ENCODE measurements at places on chromosomes 2 and 18.

GRCh38 chr2:74436111-74436805 lies 5.5 kb downstream of the RTKN start:
- no peak for DNase-seq

DNA sequence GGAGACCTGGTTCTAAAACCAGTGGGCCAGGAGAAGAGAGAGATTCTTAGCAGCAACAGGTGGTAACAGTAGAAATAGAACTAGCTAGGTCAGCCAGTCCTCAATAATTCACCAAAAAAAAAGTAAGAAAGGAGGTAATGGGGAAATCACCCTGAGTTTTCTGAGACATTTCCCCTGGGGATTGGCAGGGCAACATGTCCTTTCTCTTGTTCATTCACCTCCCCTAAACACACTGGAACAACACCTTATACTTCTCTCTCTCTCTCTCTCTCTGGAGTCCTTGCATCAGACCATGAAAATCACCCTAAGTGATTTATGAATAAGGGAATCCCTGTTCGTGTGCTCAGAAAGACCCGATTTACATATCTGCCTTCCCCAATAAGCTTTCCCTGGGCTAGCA lies 64.8 kb downstream of the COX7A2L start:
- DNase-seq, result no peak

DNA sequence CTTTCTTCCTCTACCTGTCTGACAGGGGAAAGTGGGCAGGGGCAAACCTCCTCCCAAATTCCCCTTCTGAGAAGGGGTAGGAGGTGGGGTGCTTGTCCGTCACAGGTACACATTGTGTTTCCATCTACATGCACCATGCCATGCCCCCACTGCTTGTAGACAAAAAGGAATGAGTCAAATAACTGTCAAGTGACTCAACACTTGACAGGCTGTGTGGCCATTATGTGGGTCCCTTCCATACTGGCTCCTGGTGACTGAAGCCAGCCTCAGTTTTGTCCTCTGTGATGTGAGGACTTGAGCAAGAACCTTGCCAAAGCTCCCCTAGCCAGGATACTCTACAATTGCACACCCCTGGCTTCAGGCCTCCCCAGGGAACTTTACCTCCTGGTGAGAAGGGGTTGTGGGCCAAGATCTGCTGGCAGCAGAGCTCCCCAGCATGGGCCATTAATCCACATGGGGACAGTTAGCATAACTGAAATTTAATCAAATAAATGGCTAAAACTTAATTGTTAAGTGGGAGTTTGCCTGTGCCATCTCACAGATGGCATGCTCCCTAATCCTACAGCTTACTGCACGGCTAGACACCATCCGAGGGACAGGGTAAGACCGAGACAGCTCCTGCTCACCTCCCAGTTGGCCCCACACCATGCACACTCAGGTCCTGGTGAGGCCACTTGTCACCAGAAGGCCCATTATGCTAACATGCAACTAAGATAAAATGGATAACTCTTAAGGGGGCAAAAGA lies 140.2 kb downstream of the BCL11A start:
- DNase-seq, result no peak

- DNase-seq, result no peak
These were observed 208.7 kb upstream of the SLC35G4 start for GRCh38 chr18:11400703-11401102.

GRCh38 chr2:88735133-88735532 lies 43.7 kb downstream of the RPIA start:
- DNase-seq, result no peak

- DNase-seq, result no peak
These were observed 8.3 kb downstream of the WNT6 start for GRCh38 chr2:218867900-218868299.

- no peak for DNase-seq
These were observed 85.7 kb downstream of the PXDN start for GRCh38 chr2:1658394-1659151.

DNA sequence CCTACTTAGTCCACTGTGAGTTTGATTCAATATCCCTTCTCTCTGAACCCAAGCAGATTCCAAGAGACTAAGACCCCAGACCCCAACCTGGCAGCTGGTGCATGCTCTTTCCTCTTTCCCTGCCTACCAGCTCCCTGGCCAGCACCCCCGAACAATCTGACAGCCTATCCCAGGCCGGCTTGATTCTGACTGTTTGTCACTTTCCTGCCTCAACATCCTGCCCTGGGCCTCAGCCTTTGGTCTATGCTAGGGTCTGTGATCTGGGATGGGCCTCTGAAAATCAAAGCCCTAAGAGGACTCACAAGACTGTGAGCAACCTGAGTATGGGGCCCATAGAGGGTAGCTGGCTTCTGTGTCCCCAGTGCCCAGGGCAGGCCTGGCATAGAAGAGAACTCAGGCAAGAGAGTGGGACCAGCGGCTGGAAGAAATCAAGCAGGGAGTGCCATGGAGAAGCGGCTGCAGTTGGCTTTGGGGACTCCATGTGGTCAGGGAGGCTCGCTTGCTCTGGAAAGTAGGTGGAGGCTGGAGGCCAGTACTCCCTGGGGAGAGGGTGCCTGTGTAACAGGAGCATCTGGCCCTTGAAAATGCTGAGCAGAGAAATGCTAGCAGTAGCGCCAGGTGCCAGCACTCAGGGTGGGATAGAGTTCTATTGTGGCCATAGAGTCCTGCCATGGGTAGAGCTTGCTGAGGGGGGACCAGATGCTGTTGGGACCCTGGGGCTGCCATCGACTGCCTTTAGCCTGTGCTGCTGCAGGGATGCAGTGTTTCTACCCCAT lies 343.9 kb downstream of the DYSF start:
- DNase-seq, result no peak

DNA sequence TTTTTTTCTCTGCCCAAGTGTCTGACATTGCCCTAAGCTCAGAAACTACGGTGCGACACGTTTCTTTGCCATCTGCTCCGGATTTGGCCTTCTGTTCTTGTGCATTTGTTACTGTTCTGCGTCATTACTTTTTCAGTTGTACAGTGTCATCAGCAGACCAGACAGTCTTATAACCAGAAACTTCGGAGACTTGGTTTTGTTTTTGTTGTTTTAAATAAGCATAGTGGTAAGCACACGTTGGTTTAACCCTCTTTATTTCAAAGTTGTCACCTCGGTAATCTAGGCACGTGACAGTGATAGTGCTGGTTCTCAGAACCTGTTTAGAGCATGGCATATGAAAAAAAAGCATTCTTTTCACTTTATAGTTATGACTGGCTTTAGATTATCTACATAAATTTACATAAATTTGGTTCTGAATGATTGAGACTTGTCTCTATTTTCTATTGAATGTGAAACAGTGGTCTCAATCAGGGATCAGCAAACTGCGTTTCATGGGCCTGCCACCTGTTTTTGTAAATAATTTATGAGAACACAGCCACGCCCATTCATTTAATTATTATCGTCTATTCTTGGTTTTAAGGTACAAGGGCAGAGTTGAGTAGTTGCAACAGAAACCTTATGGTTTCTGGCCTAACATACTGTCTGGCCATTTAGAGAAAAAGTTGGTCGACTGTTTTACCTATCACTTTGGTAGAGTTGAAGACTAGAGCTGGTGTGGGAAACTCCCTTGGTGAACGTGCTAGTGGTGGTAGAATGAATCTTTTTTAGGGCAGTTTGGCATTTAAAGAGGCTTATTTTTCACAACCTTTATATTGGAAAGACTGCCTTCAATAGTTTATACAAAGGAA lies 106.5 kb downstream of the ZNF532 start:
- DNase-seq, result no peak

- no peak for DNase-seq
These were observed 1.5 kb downstream of the INO80D start for GRCh38 chr2:206084439-206084869.

DNA sequence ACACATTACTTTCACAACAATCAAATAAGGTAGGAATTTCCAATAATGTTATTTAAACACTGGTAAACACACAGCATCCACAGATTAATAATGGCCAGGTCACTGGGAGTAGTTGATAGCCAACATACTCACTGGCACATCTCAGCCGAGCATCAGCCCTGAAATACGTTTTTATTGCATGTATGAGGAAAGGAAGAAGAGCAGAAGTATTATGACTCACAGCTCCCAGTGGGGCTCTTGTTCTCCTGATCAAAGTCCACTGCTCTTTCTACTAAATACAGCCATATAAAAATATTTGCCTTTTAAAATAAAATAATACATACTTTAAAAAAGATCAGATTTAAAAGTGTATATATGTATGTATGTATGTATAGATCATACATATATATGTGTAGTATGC lies 999.6 kb downstream of the SUCLG1 start:
- no peak for DNase-seq

DNA sequence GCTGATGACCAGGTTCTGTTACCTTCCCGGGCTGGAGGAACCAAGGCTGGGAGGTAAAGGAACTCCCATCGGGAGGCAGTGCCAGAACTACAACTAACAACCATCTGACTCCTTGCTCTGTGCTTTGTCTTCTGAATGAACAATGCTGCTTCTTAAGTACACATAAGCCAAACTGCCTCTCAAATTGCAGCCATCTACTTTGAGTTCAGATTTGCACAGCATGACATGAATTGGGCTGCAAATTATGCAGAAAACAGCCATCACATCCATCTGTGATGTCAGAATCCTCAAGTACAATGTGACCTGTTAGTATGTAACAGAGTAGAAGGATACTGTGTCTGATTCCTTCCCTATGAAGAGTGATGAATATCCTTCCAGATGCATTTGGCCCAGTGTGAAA lies 290.6 kb downstream of the ZNF521 start:
- no peak for DNase-seq

- no peak for DNase-seq
These were observed 69.6 kb downstream of the PHLPP1 start for GRCh38 chr18:62784966-62785413.

DNA sequence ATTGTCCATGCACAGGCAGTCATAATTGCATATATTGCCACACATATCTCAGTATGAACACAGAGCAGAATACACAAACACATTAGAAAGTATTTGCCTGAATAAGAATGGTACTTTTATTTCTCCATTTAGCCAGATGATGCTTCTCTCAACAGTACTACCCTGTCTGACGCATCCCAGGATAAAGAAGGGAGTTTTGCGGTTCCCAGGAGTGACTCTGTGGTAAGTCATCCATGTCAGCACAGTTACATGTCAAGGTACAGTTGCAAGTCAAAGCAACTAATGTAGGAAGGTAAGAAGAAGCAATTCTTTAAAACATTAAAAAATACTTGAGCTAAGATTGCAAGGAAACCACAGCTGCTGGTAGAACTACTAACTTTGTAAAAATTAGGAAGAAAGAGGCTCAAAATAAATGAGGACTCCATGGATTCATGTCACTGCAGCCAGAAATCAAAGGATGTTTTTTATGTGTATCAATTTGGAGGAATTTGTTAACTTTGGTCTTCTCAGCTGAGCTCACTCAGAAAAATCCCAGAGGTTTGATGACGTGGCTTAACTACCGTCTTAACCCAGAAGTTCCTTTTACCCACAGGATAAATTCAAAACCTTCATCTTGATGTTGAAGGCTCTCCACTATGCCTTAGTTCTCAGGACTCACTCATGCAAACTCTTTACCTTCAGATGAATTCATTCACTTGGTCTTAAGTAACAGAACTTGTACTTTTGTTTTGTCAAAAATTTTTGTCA lies 130.3 kb downstream of the ARHGAP28 start:
- DNase-seq, result no peak

- DNase-seq, result no peak
These were observed 16.0 kb downstream of the MALL start for GRCh38 chr2:110099471-110100225.

GRCh38 chr2:36618381-36618780 lies 20.4 kb upstream of the FEZ2 start:
- DNase-seq, result no peak

DNA sequence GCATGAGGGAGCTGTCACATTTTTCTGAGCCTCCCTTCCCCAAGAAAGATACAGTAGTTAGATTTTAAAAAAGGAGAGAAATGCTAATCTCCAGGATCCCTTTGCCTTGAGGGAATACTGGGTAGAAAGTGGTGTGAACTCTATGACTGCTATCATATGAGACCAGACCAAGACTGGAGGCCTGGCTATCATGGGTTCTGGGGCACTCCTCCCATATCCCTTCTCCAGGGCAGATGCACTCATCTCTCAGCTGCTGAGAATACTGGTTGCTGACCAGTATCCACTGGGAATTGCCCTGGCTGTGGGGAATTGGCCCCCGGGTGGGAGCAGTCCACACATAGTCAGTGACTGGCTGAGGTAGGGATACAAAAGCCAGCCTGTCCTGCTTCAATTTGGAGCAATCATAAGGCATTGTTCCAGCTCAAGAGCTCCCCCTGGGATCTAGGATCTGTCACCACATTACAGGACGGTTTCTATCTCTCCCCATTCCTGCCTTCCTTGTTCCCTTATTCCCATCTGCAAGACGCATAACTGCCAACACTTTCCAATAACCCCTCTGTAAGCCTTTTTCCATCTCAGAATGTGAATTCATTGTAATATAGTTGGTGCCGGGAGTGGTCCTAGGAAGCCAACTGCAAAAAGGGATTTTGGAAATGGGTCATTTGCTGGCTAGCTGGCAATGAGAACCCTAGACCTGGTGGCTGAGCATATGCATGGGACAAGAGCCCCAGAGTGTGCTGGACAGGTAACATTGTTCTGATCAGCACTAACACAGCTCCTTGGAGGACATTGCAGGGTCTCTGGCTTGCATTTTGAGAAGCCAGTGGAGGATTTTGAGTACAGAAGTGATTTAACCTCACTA lies 35.4 kb upstream of the REEP1 start:
- DNase-seq, result no peak

- DNase-seq, result no peak
These were observed 9.5 kb downstream of the HJURP start for GRCh38 chr2:233844836-233845235.

GRCh38 chr2:158394453-158394852 lies 62.1 kb downstream of the CCDC148 start:
- no peak for DNase-seq

GRCh38 chr2:25397777-25398176 lies 56.1 kb upstream of the DNMT3A start:
- DNase-seq, result no peak

DNA sequence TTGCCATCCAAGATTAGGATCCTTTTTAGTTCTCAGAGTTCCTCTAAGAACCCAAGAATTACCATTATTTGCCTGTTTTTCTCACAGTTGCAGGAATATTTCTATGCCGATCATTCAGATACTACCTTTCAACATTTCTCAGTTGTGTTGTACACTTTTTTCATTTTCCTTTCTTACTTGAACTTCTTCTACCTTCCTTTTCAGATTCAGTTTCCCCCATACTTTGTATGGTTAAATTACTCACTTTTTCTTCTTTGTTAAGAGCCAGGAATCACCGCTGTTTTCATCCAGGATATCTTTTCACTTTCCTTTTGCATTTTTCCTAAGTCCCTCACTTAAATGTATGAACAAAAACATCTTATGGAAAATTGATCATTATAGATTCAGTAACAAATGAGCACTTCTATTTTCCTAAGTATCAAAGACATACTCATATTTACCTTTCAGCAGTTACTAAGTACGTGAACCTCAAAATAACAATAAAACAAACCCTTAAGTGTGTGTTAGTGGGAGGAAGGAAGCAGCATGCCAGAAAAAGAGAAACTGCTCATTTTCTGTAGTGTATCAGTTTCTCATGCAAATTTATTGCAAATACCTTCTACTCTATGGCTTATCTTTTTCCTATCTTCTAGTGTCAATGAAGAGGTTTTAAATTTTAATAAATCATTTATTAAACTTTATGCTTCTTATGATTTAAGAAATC lies 64.3 kb upstream of the STAT1 start:
- no peak for DNase-seq

Measured in effector memory CD4-positive, alpha-beta T cell (primary cell).